Activated CD4-positive, alpha-beta T cell treated with anti-CD3 and anti-CD28 coated beads for 4 hours (primary cell): ENCODE measurements at places on chromosomes 6 and 20.

- DNase-seq = no peak
Observed at GRCh38 chr6:154991207-154991606, 3.9 kb upstream of the TIAM2 start.

- no peak for DNase-seq
Observed at GRCh38 chr6:6661684-6662083, 73.2 kb downstream of the LY86 start.

DNA sequence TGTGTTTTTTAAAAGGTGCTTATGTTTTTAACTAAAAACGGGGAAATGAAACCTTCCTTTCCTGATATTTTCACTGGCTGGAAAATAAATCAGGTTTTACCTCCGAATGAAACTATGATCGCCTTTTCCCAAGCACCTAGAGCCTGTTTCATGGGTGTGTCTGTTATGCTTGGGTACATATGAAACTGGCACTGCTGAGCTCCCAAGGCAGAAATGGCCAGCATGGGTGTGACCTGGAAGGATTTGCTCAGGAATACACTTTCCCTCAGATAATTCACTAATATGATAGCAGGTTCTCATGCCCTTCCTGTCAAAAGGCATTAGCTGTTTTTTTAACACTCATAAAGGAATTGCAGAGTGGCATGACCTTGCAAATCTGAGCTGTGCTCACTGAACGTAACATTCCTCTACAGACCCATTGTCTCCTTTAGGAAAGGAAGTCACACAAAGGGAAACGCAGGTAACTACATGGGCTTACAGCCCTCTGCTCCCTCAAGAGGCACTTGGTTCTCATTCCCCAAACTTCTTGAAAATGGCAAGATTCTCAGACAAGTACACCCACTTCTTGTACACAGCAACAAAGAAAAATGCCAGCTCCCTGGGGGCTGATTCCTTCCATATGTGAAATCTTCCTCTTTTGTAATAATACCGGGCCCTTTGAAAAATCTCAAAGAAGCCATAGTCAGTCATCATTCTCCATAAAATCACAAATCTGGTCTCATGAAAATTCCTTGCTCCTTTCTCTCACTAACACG, 72.7 kb downstream of the METTL24 start:
- DNase-seq = no peak

GRCh38 chr20:3595541-3595940, 67.7 kb downstream of the GFRA4 start:
- DNase-seq = no peak

DNA sequence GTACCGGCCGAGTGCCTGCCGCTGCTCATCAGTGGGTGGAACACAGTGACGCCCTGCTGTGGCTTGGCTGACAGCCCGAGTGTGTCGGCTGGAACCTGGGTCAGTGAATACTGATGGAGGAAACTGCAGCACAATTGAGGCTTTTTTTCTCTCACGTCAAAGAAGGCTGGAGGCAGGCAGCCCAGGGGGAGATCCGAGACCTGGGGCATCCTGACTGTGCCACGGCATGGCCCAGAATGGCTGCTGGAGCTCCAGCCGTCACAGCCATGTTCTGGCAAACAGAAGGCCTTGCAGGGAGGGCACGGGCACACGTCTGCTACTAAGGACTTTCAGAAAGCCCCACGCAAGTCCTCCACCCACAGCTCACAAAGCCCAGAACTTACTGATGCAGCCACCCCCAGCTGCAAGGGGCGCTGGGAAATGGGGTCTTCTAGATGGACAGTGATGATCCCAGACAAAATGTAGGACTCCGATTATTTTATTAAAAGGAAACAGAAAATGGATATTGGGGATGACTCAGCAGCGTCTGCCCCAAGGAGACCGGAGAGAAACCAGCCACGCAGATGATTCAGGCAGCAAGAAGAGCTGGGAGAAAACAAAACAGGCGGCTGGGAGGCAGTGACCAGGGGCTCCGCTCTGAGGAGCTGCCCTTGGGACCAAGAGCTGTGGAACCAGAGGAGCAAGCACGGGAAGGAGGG, 140.0 kb downstream of the TAF4 start:
- no peak for DNase-seq

DNA sequence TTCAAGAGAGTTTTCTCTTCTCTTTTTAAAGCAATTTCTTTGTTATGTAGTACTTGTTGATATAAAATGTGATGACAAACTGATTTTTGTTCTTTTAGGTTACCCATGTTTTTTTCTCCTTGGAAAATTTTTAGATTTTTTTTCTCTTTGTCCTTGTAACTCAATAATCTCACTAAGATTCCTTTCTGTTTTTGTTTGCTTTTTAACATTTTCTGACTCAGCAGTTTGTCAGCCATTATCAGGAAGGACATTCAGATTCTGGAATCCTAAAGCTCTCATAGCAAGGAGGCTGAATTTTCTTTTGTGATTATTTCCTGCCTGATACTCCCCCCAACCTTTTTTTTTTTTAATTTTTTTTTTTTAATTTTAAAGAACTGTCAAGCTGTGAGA, 75.2 kb upstream of the CITED2 start:
- no peak for DNase-seq

- no peak for DNase-seq
Observed at GRCh38 chr6:27407153-27407814, 18.7 kb downstream of the ZNF391 start.
